ENCODE measurements at places on chromosomes 13 and 19. TPM values are rescaled to one million over a fixed set of nuclear protein-coding genes. Genes with fewer than 3 reads are reported as not detected.

The PLK5 gene
- total RNA-seq = not detected

The IFNL1 gene
- not detected for total RNA-seq

DNA sequence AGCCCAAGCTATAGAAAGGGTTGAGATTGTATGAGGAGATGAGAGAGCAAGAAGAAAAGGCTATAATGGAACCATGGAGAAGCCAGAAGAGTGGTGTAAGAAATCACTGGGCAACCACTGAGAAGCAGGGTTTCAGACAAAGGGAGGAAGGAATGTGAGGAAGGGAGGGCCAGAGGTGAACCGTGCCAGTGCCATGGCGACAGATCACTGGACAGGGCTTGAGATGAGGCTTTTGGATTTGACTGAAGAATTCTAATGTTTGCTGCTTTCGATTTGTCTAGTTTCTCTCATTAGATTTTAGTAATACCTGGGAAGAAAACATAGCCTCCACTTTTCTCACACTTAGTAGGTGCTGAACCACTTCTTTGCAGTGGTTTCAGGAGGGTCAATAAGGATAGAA, 6.3 kb upstream of the GPR183 start:
- no peak for DNase-seq

DNA sequence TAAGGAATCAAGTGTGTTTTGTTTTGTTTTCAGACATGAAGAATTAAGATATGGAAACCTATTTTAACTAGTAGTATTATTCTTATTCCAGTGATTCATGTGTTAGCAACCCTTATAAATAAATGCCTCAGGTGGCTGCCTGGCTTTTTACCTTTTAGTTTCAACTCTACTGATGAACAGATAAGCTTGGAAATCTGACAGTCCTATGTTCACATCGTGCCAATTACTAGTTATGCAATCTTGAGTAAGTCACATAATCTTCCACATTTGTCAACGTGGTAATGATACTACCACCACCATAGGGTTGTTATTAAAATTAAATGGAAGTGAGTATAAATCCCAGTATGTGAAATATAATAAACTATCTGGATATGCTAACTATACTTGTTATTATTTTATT, 64.3 kb downstream of the TBC1D4 start:
- peak; percentile 43 for DNase-seq

The ZNF726 gene
- total RNA-seq = 6.7 TPM

- DNase-seq = no peak
Observed at GRCh38 chr19:17398902-17399527, 5.0 kb upstream of the CCDC194 start.

The KANK3 gene
- 15.4 TPM for total RNA-seq

The TMEM147 gene
- 105 TPM for total RNA-seq

DNA sequence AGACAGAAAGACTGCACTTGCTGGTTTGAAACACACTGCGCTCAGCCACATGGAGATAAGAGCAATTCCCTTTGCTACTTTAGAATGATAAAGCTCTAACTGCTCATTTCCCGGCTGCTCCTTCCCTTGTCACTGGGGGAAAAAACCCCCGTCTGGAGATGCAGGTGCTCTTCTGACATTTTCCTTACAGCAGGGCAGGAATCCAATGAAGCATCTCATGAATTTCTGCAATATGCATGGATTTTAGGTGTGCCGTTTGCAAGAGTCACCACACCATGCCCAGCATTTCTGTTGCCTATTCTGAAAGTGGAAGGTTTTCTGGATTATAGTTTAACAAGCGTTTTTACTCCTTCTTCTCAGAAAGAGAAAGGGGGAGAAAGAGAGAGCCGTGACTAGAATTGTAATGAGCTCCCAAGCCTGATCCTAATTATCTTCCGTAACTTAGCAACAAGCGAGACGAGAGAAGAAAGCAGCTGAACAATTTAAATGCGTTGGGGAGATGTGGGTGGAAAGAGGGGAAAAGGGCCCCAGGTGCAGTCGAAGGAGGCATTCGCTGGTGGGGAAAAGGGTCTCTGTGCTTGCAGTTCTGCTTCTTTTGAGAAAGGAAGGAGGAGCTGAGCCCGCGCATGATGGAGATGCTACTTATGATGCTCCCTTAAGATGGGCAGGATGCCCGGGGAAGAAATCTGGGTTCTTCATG, 76.6 kb upstream of the SPATA13 start:
- DNase-seq = no peak

The SPACA4 gene
- total RNA-seq = 0.32 TPM

- peak; percentile 94 for DNase-seq
Observed at GRCh38 chr19:18464646-18465045, 26.7 kb upstream of the ISYNA1 start.

GRCh38 chr13:95226476-95226875, 74.8 kb downstream of the ABCC4 start:
- DNase-seq = no peak

The SEMA6B gene
- total RNA-seq = 4.3 TPM

DNA sequence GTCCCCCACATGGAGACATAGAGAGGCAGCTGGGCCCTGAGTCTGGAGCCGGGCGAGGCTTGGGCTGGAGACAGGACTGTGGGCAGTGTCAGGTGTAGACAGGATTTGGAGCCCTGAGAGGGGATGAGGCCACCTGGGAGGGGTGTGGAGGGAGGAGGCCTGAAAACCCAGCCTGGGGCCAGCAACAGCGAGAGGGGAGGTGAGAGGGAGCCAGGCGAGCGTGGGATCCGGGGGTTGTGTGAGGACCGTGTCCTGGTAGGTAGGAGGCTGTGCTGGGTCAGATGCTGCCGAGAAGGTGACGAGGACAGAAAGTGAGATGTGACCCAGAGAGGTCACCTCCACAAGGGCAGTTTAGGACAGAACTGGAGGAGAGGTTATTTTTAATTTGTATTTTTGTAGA, 7.4 kb downstream of the MPND start:
- DNase-seq = no peak

- no peak for DNase-seq
Observed at GRCh38 chr13:45576466-45576865, 39.1 kb downstream of the ERICH6B start.

DNA sequence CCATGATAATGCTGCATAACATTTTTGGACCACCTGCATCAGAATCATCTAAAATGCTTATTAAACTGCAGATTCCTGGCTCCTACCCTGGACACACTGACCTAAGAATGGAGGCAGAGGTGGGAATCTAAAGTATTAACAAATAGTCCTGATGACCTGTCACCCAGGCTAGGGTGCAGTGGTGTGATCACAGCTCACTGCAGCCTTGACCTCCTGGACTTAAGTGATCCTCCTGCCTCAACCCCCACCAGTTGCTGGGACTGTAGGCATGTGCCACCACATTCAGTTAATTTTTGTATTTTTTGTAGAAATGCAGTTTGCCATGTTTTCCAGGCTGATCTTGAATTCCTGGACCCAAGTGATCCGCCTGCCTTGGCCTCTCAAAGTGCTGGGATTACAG, 43.3 kb downstream of the LMO7 start:
- DNase-seq = no peak

GRCh38 chr19:29880498-29881081, 61.4 kb upstream of the URI1 start:
- DNase-seq = no peak

The METTL21C gene
- not detected for total RNA-seq

GRCh38 chr13:109856350-109856749, 70.0 kb upstream of the IRS2 start:
- no peak for DNase-seq

GRCh38 chr19:1284293-1284978, 1.2 kb upstream of the EFNA2 start:
- no peak for DNase-seq

The MTUS2 gene
- 4.8 TPM for total RNA-seq

DNA sequence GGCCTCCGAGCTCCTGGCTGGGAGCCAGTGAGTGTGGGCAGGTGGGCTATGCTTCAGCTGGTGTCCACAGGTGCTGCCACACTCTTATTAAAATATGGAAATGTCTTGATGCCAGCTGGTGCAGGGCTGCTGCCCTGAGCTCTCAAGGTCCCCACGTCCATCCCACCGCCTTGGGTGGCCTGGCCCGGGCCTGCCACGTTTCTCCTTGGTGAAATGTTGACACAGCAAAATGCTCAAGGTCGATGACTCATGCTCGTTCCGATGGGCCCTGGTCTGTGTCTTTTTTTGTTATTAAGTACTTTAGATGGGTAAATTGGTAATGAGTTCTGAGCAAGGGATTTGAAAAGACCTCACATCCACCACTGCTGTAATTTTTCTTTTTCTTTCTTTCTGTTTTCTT, 524.7 kb downstream of the MYO16 start:
- DNase-seq = no peak

DNA sequence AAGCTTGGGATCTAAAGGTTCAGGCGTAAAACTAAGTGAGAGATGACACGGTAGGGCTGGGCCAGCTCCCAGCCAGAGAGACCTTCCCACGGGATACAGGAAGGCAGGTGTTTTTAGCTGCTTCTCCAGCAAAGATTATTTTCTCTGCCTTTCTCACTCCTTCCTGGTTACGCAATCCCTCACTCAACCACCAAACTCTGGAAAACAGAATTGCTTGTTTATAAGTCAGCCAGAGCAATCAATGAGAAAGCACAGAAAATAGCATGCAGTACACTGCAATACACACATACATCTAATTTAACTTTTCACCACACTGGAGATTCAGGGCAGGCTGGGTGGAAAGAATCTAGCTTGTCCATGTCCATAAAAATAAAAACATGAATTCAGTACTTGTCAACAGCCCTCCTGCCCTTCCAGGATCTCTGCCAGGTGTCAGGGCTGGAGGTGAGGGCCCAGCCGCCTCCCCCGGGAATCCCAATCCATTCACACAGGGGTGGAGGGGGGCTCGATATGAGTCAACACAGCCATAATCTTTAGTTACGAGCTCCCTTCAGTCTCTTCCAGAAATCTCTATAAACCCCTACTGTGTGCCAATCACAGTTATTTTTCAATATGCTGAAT, 12.2 kb downstream of the RHPN2 start:
- peak; percentile 27 for DNase-seq

The ZNF534 gene
- total RNA-seq = 3.2 TPM

GRCh38 chr13:65265988-65266387, 1964.1 kb downstream of the PCDH9 start:
- no peak for DNase-seq

DNA sequence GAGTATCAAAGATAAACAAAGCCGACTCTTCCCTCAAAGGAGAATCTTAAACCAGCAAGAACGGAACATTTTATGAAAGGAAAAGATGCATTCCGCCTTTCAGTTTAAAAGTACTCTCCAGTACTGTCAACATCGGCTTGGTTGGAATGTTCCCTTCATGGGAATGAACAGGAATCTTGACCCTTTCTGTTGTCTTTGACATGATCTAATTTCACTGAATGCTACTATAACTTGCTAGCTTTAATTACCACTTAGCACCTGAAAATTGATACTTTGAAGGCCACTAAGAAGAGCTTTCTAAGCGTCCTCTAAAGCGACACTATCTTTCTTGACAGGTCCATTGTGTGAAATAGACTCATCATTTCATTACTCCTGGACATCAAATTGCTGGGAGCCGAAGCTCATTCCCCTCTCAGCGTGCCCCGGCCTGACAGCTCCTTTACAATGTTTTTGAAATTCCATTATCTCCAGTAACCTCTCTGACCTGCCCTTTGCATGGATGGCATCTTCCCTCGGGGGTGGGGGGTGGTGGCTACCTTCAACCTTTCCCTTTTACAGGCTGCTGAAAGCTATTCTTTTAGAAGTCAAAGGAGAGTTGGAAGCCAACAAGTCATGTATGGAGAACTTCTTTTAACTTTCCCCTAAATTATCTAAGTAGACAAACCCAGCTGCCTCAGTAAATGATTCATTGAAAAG, 67.9 kb downstream of the EFNB2 start:
- no peak for DNase-seq
